ENCODE measurements at places on chromosomes 7 and 10. TPM values are rescaled to one million over a fixed set of nuclear protein-coding genes. Genes with fewer than 3 reads are reported as not detected.

Gene CCDC3
- polyA plus RNA-seq: not detected

Gene HOXA7
- polyA plus RNA-seq: not detected

Gene PLCE1
- polyA plus RNA-seq: 0.30 TPM

Gene AKR1C4
- polyA plus RNA-seq: not detected

Gene TMEM236
- polyA plus RNA-seq: not detected

Gene UTF1
- not detected for polyA plus RNA-seq

Gene TLL2
- polyA plus RNA-seq: not detected

Gene ZNF239
- polyA plus RNA-seq: 4.7 TPM

Gene PRPS1L1
- polyA plus RNA-seq: not detected

Gene C10orf67
- polyA plus RNA-seq: not detected

- H3K27ac ChIP-seq: no peak overlapping the region
- DNase-seq: no peak
- H3K4me1 ChIP-seq: no peaks in the 10 kb centered on the region
- H3K36me3 ChIP-seq: peaks cover 16% of the 10 kb centered on the region
These were observed 38.3 kb upstream of the EFCAB10 start for GRCh38 chr7:105619590-105619989.

DNA sequence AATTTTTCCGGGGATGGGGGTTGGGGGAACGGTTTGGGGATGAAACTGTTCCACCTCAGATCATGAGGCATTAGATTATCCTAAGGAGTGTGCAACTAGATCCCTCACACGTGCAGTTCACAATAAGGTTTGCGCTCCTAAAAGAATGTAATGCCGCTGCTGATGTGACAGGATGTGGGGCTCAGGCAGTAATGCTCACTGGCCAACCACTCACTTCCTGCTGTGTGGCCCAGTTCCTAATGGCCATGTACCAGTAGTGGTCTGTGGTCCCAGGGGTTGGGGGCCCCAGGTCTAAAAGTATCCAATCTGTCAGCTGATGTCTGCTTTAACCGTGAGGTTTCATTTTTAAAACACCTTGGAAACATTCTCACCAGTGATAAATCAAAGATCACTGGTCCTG is 2.2 kb downstream of the STN1 start:
- H3K4me1 ChIP-seq: peaks cover 52% of the 10 kb centered on the region
- H3K27ac ChIP-seq: peak overlapping the region; percentile 79
- DNase-seq: no peak
- H3K36me3 ChIP-seq: no peaks in the 10 kb centered on the region
- H3K4me3 ChIP-seq: peak overlapping the region; percentile 89

DNA sequence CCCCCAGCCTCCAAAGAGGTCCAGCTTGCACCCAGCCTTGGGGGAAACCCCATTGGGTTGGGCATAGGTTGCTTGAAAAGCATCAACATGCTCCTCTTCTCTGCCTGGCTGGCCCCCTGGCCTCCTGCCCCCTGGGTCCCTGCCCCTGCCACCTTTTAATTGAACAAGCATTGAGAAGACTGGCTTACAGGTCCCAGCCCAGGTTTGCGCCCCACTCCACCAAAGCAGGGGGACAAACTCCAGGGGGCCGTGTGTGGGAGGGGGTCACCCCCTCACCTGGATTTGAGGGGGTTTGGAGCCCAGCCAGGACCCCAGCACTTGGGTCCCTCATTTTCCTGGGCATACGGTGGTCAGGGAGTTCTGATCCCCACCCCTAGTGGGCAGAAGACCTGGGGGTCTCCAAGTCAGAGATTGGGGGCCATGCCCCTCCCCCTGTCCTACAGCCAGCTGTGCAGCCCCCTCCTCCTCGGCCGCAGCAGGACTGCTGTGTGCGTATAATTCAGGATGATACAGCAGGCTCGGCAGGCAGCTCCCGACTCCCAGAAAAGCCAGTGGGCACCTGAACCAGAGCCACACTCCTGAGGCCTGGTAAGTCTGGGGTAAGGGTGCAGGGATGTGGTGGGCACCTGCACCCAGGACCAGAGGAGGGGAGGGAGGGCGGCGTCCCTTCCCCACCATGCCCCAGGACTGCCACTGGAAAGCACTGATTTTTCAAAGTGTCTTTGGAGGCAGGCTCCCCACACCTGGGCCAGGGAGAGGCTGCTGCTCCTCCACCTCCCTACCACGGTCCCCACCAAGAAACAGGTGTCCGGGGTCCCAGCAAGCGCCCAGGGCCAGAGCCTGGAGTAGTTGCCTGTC is 1.7 kb downstream of the ELFN1 start:
- no peak overlapping the region for H3K27ac ChIP-seq
- H3K27me3 ChIP-seq: no peaks in the 10 kb centered on the region
- no peak overlapping the region for H3K4me3 ChIP-seq
- DNase-seq: peak; percentile 4
- no peaks in the 10 kb centered on the region for H3K36me3 ChIP-seq

GRCh38 chr7:3497796-3498195 is 196.7 kb downstream of the SDK1 start:
- H3K4me3 ChIP-seq: no peak overlapping the region
- no peak overlapping the region for H3K27ac ChIP-seq
- no peaks in the 10 kb centered on the region for H3K27me3 ChIP-seq

DNA sequence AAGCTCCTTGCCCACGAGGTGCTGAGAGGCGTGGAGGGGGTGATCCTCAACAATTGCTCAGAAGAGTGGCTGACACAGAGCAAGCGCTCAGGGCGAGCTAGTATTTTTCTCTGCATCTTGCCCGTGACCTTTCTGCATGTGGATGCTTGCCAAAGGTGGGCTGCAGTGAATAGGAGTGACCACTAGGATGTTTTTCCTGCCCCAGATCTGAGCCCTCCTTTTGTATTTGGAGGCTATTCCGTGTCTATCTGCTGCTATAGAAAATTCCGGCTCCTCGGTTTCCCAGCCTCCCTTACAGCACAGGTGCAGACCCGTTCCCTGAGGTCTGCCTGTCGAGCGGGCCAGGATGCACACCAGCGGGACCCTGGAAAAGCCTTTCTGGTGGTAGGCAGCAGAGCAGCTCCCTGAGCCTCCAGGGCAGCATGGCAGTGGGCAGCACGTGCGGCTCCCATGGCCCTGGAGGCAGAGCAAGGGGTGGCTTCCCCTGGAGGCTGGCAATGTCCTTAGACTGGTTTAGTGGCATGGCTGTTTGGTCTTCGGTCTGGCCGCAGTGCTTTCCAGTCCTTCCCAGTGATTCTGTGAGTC is 145.1 kb upstream of the PCBD1 start:
- H3K27ac ChIP-seq: no peak overlapping the region
- no peaks in the 10 kb centered on the region for H3K27me3 ChIP-seq
- H3K4me3 ChIP-seq: no peak overlapping the region
- no peaks in the 10 kb centered on the region for H3K4me1 ChIP-seq
- no peaks in the 10 kb centered on the region for H3K36me3 ChIP-seq

DNA sequence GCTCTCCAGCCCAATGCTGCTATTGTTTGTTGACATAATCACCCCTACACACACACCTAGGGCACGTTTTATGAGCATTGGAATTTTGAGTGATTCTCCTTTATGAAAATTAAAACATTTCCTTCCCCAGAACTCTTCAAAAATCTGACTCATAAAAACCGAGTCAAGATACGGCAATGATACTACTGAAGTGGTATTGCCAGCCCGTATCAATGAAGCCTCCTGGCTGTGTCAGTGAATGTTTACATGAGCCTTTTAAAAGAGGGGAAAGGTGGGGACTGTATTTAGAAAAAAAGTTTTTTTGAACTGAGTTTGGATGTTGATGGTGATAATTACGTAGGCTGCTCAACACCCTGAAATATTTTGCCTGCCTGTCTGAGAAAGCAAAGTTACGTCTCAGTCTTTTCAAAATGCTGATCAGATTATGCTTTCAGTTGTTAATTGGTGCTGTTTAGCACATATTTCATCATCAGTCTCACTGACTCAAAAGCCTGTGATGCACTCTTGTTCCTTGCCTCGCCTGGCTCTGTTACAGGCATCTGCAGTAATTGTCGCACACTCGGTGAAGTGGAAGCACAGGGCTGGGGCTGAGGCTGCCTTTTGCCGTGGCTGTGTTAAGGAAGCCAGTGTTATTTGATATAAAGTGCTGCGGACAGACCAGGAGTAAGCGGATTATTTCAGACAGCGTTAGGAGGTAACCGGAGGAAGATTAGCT is 157.4 kb upstream of the TCF7L2 start:
- H3K36me3 ChIP-seq: no peaks in the 10 kb centered on the region
- no peak for DNase-seq
- H3K4me1 ChIP-seq: no peaks in the 10 kb centered on the region
- no peaks in the 10 kb centered on the region for H3K27me3 ChIP-seq
- no peak overlapping the region for H3K27ac ChIP-seq

DNA sequence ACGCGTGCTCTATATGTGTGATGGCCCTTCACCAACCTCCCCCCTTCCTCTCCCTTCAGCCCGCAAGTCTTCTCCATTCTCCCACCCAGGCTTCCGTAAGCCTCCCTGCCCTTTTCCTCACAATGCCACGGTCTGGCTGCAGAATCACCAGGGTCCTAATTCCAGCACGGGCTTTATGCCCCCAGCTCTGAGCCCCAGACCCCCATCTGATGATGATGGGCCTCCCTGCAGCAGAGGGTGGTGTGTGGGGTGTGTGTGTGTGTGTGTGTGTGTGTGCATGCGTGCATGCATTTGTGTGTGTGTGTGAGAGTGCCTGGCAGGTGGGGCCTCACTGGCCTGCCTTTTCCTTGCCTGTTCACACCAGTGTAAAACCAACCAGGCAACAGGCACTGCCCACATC is 109.9 kb downstream of the OAT start:
- no peaks in the 10 kb centered on the region for H3K27me3 ChIP-seq
- no peak for DNase-seq
- H3K36me3 ChIP-seq: no peaks in the 10 kb centered on the region
- no peak overlapping the region for H3K27ac ChIP-seq

GRCh38 chr7:106346678-106347217 is 62.0 kb upstream of the NAMPT start:
- DNase-seq: peak; percentile 59
- H3K4me3 ChIP-seq: no peak overlapping the region
- no peaks in the 10 kb centered on the region for H3K27me3 ChIP-seq
- H3K27ac ChIP-seq: no peak overlapping the region
- peaks cover 6% of the 10 kb centered on the region for H3K4me1 ChIP-seq

GRCh38 chr10:94416896-94417295 is 14.6 kb downstream of the TBC1D12 start:
- no peaks in the 10 kb centered on the region for H3K36me3 ChIP-seq
- DNase-seq: no peak
- H3K27me3 ChIP-seq: no peaks in the 10 kb centered on the region

DNA sequence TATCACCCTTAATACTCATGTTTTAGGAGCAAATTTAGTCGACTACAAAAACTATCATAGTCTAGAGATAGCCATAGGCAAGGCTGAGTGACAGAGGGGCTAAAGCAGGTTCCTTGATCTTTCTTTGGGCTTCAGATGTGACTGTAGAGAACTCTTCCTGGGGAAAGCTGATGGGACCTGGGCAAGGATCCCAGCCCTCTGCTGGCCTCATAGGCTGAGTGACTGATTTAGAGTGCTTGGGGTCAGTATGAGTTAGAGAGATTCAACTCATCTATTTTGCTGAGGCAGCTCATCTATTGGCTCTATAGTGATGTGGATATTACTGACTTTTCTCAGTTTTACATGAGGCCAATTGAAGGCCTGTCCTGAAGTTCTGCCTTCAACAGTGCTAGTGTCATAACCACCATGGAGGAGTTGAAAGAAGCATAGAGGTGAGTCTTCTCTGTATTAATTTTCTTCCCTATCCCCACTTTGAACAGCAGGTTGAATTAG is 81.6 kb downstream of the SAMD9 start:
- DNase-seq: no peak
- H3K27me3 ChIP-seq: no peaks in the 10 kb centered on the region
- no peak overlapping the region for H3K4me3 ChIP-seq

- no peaks in the 10 kb centered on the region for H3K36me3 ChIP-seq
- no peak overlapping the region for H3K27ac ChIP-seq
- no peak for DNase-seq
- no peaks in the 10 kb centered on the region for H3K4me1 ChIP-seq
- H3K4me3 ChIP-seq: no peak overlapping the region
These were observed 101.2 kb downstream of the RPS24 start for GRCh38 chr10:78134773-78135306.

DNA sequence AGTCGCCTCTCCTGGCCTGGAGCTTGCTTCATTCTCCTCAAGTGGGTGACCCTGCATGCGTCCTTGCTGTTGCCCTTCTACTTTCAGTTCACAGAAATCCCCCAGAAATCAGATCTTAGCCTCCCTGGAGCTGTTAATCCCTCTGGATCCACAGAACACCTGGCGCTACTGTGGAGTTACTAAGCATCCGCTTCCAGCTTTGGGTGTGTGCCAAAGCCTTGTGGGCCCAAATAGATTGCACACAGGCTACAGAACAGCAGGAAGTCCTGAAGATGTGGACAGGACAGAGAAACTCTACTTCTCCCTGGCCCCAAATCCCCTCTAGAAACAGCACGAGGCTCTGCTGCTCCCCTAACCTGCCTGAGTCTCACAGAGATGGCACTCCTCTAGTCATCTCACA is 36.6 kb upstream of the PDLIM1 start:
- no peaks in the 10 kb centered on the region for H3K4me1 ChIP-seq
- no peaks in the 10 kb centered on the region for H3K36me3 ChIP-seq
- DNase-seq: no peak
- no peak overlapping the region for H3K4me3 ChIP-seq
- no peaks in the 10 kb centered on the region for H3K27me3 ChIP-seq

GRCh38 chr7:155412416-155413253 is 45.3 kb upstream of the EN2 start:
- H3K4me1 ChIP-seq: no peaks in the 10 kb centered on the region
- H3K36me3 ChIP-seq: no peaks in the 10 kb centered on the region
- no peak overlapping the region for H3K27ac ChIP-seq
- peak; percentile 47 for DNase-seq
- H3K4me3 ChIP-seq: no peak overlapping the region

GRCh38 chr7:146701166-146701565 is 584.6 kb downstream of the CNTNAP2 start:
- H3K4me1 ChIP-seq: no peaks in the 10 kb centered on the region
- H3K27ac ChIP-seq: no peak overlapping the region
- H3K27me3 ChIP-seq: no peaks in the 10 kb centered on the region
- no peak for DNase-seq
- no peak overlapping the region for H3K4me3 ChIP-seq

DNA sequence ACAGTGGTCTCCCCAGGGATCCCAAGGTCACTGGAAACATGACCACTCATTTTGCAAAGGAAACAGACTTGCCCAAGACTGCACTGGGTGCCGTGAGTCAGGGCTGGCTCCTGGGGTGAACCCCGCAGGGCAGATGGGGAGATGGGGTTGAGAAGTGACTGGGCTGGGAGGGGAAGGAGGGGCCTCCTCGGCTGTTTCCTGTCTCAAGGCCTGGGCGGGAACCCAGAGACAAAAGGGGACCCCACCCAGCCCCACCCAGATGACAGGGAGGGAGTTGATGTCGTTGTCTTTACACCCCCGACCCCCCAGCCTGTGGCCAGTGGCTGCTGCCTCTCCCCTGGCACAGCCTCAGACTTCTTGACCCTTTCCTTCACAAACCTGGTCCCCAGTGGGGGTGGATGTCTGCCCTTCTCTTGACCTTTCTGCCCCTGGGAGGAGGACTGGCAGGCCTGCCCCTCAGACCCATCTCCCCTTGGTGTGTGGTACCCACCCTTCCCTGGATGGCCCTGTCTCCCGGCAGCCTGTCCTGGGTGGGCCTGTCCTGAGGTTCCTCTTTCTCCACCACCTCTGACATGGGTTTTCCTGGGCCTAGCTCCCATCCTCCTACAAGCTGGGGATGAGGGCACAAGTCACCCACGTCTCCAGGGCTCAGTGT is 1.4 kb downstream of the MYO1G start:
- no peaks in the 10 kb centered on the region for H3K27me3 ChIP-seq
- peaks cover 57% of the 10 kb centered on the region for H3K4me1 ChIP-seq
- peak overlapping the region; percentile 78 for H3K4me3 ChIP-seq
- DNase-seq: no peak
- H3K36me3 ChIP-seq: peaks cover 11% of the 10 kb centered on the region

Data from naive thymus-derived CD4-positive, alpha-beta T cell (primary cell).